ENCODE measurements at places on chromosomes 3 and 15.

- no peak for DNase-seq
These were observed 635.1 kb upstream of the AGTR1 start for GRCh38 chr3:148062590-148062989.

- no peak for DNase-seq
These were observed 15.0 kb downstream of the IL17RD start for GRCh38 chr3:57150113-57150581.

DNA sequence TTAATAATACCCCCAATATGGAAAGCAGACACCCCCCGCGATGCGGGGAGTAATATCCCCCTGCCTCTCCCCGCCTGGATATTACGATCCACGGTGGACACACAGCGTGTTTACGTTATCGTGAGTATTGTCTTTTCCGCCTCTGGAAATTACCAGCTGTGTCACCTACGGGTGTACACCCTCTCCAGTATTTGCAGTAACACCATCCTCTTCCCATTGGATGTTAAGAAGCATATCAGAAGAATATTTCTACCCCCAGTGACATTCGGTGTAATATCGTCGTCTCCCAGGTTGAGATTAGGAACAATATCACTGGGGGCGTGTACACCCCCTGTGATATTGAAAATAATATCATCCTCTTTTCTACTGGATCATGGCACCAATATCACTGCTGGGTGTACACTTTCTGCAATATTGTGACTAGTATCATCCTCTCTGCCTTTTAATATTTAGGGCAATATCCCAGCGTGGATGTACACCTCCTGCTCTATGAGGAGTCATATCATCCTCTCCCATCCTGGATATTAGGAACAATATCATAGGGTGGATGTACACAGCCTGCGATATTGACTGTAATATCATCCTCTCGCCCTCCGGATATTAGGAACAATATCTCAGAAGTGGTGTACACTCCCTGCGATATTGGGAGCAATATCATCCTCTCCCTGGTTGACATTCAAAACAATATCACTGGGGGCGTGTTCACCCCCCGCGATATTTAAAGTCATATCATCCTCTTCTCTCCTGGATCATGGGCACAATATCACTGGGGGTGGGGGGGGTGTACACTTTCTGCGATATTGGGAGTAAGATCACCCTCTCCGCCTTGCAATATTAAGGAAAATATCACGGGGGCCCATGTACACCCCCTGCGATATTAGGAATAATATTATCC lies 20.3 kb upstream of the BMF start:
- no peak for DNase-seq

DNA sequence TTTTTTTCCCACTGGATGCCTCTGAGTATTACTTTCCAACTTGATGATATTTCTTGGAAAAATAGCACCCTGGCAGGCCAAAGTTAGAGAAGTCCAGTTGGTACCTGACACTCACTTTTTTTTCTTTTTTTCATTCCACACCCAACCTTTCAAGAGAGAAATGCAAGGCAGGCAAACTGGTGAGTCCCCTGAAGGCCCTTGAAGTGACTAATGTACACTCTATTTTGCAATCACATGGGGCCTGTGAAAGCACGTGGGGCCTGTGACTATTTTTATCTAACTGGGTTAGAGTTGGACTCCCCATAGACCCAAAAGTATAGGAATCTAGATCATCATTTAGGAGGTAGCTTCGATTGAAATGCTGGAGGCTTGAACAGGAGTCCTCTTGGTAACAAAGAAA lies 316.7 kb downstream of the CHL1 start:
- no peak for DNase-seq

GRCh38 chr15:66948294-66948693 lies 117.1 kb upstream of the SMAD3 start:
- DNase-seq: no peak

GRCh38 chr3:187823746-187824145 lies 78.5 kb upstream of the BCL6 start:
- DNase-seq: no peak

DNA sequence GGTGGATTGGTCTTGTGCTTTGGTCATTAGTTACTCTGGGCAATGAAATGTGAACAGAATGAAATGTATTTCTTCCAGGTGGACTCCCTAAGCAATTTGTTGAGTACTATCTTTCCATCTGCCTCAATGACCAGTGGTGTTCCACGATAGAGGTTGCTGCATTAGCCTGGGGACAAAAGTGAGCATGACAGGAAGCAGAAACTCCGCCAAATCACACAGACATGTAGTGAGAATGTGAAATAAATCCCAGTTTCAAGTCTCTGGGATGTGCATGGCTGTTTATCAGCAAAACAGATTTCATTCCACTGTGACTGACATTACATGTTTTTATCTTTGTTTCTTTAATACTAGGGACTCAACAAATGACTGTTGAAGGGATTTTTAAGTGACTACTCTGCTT lies 63.3 kb upstream of the DCBLD2 start:
- no peak for DNase-seq

DNA sequence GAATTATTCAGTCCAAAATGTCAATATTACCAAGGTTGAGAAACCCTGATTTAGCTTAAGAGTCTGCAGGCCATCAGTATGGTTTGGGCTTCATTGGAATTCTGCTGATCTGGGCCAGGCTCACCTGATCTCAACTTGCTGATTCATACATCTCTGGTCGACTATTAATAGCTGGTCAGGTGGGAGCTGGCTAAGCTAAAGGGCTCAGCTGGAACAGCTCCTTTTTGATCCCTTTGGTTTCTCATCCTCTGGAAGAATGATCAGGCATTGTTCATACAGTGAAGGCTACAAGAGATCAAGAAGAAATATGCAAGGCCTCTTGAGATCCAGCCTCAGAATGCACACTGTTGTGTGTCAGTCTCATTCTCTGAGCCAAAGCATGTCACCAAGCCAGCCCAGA lies 123.3 kb upstream of the MME start:
- no peak for DNase-seq

- no peak for DNase-seq
These were observed 243.5 kb downstream of the MFSD1 start for GRCh38 chr3:159045279-159045885.

DNA sequence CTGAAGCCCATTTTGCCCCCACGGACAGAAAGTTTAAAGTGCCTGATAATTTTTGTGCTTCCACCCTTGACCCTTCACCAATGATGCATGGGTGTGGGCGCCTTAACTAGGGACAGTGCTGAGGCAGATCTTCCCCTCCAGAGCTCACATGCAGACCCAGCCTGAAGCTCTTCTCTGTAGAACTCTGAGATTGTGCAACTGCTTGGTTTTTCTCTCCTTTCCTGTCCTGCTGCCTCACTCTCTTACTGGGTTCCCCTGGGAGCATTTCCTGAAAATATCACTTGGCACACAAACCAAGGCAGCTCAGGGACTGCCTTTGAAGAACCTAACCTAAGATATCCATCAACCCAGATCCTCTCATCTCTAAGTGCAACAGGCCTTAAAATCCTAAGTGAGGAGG lies 220.3 kb upstream of the STT3B start:
- no peak for DNase-seq

Measured in NCI-H524 (cell line).